ENCODE measurements at places on chromosomes 7 and 10.

DNA sequence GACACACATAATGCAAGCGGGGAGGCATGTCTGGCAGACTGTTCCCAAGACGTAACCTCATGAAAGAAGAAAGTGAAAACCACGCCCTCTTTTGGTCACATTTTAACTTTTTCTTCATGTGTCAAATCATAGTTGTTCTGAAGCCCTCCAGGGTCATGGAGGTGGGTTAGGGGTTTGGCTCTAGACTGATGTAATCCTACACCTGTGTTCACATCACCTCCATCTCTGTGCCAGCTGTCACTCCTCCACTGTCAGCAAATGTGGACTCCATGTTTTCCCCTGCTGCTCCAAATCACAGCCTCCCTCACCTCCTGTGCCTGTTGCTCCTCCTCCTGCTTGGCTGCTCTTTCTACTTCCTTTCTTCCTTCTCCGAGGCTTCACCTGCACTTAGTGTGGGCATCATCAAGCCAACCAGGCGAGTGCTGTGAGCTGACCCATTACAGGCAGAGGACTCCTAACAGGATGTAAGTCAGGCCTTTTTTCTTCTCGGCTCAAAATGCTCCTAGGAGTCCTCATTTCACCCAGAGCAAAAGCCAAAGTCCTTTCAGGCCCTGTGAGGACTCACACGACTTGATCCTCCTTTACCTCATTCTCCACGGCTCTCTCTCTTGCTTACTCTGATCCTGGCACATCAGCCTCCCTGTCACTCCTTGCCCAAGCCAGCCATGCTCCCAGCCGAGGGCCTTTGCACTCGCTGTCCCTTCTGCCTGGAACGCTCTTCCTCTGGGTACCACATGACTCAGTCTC, 66.4 kb upstream of the IFRD1 start:
- DNase-seq, result no peak

- DNase-seq, result no peak
Measured at GRCh38 chr10:12018438-12019282, 23.9 kb downstream of the UPF2 start.

DNA sequence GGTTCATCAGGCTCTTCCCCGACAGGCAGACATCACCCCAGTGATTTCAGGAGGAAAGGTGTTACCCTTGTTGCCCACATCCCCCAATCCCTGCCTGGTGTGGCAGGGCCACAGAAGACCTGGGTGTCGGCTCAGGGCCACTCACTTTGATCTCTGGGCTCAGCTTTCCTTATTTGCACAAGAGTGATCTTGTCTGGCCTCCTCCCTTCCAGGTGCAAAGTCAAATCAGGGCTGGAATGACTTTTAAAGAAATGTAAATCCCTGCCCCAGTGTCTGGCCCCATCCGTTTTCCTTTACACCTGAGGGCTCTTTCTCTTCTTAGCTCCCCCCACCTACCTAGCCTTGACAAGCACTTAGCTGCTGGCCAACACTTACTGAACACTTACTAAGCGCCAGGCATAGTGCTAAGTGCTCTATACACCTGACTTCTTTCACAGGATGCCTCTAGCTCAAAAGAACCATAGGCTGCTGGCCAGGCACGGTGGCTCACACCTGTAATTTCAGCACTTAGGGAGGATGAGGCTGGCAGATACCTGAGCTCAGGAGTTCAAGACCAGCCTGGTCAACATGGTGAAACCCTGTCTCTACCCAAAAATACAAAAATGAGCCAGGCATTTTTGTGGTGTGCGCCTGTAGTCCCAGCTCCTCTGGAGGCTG, 979 bp upstream of the NODAL start:
- no peak for DNase-seq

- DNase-seq, result no peak
Measured at GRCh38 chr7:146844405-146844804, 727.8 kb downstream of the CNTNAP2 start.

GRCh38 chr7:55485501-55486191, 86.7 kb downstream of the VOPP1 start:
- DNase-seq, result no peak

DNA sequence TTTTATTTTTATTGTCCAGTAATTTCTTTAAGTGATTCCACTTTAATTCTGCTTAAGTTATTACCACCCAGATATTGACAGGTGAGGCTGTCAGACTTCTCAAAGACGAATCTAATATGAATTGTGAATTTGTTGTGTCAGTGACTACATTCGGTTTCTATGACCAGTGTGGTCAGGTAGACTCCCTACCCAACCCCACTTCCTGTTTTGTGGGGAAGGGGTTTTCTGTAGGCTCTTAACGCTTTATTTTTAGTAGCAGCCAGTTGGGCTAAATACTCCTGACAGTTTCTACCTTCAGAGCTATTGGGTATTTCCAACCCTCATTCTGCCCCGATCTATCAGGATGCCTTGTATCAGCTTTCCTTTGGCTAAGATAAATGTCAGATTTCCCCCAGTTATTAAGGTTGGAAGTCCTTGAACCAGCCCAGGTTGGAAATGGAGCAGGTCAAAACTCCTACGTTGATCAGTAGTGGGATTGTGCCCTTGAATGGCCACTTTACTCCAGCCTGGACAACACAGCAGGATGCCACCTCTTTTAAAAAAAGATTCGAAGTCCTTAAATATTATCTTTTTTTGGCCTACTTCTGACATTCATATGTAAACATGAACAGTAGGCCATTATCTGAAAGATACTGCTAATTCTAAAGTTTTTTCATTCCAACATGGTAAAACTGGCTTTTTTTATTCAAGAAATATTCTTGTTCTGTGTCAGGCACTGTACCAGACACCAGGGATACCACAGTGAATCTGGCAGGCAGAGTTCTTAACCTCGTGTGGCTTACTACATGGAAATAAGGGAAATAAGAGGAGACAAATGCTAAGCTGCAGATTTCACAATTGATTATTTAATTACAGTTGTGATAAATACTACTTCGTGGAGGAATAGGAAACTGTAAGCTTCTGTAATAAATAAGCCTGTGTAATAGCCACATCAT, 133.3 kb upstream of the SAMD8 start:
- peak; percentile 17 for DNase-seq

- no peak for DNase-seq
Measured at GRCh38 chr7:25369786-25370185, 141.5 kb upstream of the NPVF start.

DNA sequence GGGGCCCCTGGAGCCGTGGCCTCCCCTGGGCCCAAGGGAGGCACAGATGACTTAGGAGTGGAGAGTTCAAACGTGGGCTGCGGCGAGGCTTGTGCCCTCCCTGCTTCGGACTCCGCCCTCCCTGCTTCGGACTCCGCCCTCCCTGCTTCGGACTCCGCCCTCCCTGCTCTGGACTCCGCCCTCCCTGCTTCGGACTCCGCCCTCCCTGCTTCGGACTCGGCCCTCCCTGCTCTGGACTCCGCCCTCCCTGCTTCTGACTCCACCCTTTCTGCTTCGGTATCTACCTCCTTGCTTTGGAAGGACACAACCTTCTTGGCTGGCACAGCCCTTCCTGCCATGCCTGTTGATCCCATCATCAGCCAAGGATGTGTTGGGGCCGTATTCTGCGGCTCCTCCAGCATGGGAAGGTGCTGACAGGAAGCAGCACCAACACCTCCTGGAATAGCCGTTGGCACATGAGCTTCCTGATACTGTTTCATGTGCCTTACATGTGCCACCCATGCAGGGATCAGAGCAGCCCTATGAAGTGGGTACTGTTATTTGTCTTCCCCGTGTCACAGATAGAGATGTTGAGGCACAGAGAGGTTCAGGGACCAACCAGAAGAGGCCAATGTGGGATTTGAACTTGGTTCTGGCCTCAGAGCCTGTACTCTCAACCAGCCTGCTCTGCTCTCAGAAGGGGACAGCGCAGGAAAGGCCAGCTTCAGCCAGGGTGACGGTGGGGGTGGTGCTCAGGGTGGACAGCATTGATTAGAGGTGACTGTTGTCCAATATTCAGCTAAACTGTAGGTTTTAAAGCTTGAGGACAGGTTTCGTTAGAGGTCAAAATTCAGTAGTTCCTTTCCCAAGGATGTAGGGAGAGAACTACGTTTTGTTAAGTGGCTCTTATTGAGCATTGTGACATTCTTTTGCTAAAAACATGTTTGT, 114.5 kb downstream of the NKX6-2 start:
- DNase-seq, result no peak

DNA sequence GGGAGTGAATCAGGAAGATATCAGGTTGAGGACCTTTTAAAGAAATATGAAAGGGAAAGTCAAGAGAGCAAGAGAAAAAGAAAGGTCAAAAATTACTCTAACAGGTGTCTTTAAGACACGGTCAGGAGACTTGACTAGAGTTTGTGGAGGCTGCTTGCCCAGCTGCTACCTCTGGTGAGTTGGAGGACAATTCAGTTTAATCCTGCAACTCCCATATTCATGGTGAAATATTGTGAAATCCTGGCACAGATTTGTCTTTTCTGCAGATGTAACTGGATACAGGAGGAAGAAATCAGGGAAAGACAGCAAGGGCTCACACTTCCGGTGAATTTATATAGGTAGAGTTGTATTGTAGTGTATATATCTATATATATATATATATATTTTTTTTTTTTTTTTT, 93.5 kb downstream of the AKAP9 start:
- no peak for DNase-seq

DNA sequence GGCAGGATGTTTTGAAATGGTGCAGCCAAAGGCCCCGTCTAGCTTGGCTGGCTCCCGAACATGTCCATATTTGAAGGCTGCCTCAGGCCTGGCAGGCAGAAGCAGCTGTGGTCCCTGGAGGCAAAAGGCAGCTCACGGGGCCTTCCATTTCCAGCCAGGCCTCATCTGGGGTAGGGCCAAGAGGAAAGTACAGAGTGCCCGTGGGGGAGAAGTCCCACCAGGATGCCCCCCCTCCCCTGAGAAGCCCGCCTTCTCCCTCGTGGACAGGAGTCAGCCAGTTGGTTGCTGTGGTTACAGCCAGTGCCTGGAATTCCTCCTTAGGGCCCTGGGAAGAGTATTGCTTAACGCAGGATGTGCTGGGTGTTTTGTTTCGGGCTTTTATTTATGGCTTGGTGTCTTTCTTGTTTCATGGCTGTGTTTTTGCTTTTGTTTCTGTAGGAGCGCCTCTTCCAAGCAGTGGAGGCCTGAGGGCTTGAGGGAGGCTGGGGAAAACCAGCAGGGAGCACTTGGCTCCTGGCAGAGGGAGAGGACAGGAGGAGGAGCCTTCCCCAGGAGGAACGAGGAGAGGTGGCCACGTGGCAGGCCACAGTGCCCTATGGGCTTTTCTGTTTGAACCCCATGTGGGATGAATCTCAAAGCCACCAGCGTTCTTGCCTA, 45.4 kb downstream of the CHST3 start:
- DNase-seq, result no peak

DNA sequence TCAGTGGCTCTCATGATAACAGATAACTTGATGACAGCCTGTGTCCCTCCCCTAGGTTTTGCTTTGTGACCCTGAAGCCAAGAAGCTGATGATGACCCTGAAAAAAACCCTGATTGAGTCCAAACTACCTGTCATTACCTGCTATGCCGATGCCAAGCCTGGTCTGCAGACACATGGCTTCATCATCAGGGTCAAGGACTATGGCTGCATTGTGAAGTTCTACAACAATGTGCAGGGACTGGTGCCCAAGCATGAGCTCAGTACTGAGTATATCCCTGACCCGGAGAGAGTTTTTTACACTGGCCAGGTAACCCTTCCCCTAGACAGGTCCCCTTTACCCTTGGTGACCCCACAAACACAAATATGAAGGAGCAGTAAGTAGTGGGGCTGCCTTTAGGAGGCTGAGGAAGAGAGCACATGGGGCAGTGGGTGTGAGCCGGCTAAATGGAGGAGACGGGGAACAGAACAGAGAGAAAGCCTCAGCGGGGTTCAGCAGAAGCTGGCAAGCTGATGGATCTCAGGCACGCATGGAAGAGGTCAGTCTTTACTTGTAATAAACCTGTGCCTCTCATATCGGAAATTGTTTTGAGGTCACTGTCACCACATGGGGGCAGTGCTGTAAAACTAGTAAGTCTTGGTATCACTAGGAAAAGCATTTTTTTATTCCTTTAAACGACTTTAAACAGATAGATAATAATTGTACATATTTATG, 20.2 kb downstream of the PDCD11 start:
- peak; percentile 28 for DNase-seq

GRCh38 chr10:91366704-91367103, 43.4 kb upstream of the HECTD2 start:
- no peak for DNase-seq

- DNase-seq, result no peak
Measured at GRCh38 chr7:17520941-17521340, 222.5 kb downstream of the AHR start.

DNA sequence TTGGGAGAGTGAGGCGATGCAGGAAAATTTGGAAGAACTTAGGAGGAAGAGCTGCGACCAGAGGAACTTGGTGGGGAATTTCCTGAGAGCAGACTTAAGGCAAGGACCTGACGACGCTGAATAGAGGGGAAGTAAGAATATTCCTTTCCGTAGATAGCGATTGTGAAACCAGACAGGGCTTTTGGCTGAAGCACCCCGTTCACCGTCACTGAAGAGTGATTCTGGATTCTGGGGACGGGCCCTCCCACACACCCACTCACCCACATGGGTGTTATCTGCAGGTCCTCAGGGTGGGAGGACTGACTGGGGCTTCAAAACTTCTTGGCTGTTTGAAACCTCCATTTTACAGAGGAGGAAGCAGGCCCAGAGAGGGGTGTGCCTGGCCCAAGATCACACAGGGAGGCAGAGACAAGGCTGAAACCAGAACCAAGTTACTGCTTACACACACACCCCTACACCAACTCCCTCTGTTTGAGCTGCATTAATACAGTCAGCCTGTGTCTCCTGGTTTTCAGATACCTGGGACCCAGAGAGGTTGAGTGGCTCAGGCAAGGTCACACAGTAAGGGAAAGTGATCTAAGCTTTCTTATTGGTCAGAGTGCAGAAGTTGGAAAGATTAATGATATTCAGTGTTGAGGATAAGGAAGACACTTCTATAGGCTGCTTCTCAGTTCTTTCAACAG, 37.2 kb upstream of the CDH23 start:
- no peak for DNase-seq

GRCh38 chr7:4882169-4883032, 1.1 kb downstream of the RADIL start:
- no peak for DNase-seq

DNA sequence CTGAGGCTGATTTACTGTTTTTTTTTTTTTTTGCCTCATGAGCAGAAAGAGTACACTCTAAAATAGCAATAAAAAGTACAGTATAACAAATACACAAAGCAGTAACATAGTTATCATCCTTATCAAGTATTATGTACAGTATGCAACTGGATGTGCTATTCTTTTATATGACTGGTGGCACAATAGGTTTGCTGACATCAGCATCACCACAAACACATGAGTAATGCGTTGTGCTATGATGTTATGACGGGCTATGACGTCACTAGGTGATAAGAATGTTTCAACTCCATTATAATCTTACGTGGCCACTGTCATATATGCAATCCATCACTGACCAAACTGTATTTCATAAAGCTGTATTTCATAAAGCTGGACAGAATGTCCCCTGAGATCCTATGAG, 189.2 kb upstream of the GLI3 start:
- no peak for DNase-seq

GRCh38 chr10:124231168-124232155, 138.1 kb upstream of the CHST15 start:
- peak; percentile 40 for DNase-seq

All from effector memory CD4-positive, alpha-beta T cell (primary cell).